Fibroblast of skin of right quadriceps (primary cell): ENCODE measurements at places on chromosomes 2 and 18.
A peak's percentile ranks its signal among the peaks of the same experiment; 100 is the strongest.

DNA sequence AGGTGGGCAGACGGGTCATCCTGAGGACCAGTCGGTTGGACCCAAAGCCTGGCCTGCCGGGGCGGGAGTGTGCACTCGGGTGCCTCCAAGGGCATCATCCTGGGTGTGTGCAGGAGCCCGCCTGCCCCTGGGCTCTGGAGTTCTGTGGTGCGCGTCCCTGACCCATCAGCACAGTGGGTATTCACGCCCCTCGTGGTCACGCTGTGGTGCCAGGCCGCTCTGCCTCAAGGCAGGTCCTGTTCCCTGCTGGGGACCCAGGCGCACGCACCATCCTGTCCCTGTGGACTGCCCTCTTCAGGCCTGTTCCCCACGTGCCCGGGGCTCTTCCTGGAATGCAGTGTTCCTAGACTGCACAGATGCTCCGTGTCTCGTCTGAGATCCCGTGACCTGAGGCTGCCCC is 14.3 kb upstream of the D2HGDH start:
- no peak for DNase-seq

DNA sequence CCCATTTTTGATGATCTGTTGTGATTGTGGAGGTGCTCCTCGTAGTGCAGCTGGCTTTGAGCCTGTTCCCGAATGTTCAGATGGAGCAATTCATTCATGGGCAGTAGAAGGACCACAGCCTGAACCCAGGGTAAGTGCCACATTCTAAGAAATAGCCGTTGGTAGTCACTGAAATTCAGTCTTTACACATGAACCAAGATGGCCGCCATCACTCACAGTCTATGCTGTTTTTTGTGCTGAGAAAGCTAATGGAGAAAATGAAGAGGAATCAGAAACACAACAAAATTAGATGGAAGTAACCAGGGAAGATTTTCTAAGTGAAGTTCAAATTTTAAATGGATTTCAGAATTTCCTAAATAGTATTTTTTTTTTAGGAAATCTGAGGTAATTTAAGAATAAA is 25.5 kb downstream of the DSG1 start:
- no peak for DNase-seq

- DNase-seq = no peak
Observed at GRCh38 chr2:239966853-239967552, 58.1 kb downstream of the NDUFA10 start.

GRCh38 chr2:49224426-49225010 is 70.2 kb upstream of the FSHR start:
- DNase-seq = no peak

- DNase-seq = no peak
Observed at GRCh38 chr18:70536370-70537062, 247.7 kb downstream of the SOCS6 start.

- DNase-seq = peak; percentile 58
Observed at GRCh38 chr2:157492189-157492773, 48.4 kb upstream of the CYTIP start.

DNA sequence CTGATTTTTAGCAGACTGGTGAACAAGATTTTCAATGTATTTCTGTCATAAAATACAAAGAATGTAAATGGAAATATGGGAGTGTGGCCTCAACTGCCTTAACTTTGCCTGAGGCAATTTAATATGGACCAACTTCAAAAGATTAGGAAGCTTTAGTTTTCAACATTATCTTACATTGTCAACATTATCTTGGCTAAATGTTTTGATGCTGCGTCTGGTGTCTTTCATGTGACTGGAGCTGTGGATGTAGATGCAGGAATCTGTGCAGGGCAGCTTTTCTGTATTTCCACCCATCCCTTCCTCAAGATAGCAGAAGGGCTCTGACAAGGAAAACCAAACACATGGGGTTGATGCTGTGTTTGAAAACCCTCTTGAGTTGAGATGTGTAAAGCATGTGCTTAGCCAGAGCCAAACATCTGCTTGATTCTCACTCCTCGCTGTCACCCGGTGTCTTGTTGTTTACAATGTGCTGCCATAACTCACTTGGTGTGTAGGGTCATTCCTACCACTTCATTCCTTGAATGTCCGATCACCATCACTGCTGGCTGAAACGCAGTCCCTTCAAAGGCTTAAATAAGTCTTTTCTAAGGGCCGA is 33.0 kb downstream of the COPS8 start:
- DNase-seq = no peak

GRCh38 chr2:176272870-176273459 is 3.7 kb downstream of the MTX2 start:
- DNase-seq = no peak

- DNase-seq = no peak
Observed at GRCh38 chr2:227163998-227164762, at the start of the genes COL4A3 and COL4A4. Gene COL4A3, plus strand, starts transcription at chr2:227164624. Its CDS starts 103 bp downstream, at chr2:227164727. Gene COL4A4, minus strand, starts transcription at chr2:227164205. Its CDS starts 16,722 bp downstream, at chr2:227147483.

DNA sequence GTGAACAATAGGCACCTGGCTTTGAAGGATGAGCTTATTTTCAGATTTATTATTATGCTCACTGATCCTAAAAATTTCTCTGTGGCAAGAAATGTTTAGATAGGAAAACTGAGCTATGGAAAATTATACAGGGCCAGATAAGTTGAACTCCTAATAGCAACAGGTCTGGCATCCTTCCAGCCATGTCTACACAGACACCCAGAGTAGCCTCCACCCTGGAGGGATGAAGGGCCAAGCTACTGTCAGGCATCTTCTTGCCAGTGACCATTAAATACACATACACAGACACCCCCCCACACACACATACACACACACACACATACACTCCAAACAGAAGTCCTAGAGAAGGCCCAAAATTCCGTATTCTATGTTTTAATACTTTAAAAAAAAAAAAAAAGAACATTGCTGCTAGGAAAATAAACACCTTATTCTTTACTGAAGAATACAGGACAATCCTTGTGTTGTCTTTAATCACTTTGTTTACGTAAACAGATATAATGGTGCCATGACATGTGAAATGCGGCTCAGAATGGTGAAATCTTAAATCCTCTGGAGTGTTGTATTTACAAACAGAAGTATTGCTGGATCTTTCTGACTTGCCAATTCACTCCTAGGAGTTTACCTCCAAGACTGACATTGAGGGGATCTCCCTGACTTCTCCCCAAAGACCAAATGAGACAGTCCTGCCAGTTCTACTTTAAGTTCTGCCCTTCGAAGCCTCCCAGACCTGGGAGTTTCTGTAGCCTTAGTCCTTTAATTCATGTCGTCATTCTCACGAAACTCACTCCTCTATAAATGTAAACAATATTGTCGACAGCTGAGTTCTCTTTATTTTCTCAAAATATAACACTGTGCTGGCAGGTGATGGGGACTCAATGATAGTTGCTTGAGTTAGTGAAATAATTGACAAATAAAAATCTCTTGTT is 163.1 kb downstream of the ANTXR1 start:
- DNase-seq = no peak

DNA sequence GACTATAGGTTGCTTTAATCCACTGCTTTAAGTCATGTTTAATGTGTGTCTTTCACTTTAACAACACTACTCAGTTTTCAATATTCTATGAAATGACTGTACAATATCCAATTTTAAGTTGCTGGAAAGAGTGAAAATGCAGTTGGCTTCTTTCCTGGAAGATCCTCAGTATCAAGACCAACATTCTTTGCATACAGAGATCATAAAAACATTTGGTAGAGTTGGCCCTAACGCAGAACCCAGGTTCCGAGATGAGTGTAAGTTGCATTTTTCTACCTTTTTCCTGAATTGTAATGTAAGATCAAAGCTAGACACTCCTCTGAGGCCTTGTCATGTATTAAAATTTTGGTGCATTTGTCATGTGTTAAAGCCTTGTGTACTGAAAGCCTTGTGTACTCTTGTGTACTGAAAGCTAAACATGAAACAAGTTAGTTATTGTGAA is 42.9 kb upstream of the TNFRSF11A start:
- DNase-seq = peak; percentile 84

GRCh38 chr18:35418610-35419009 is 41.5 kb upstream of the ZNF396 start:
- DNase-seq = no peak

- no peak for DNase-seq
Observed at GRCh38 chr2:29990129-29990528, 68.7 kb upstream of the ALK start.

- no peak for DNase-seq
Observed at GRCh38 chr2:65957454-65957853, 477.5 kb upstream of the MEIS1 start.

DNA sequence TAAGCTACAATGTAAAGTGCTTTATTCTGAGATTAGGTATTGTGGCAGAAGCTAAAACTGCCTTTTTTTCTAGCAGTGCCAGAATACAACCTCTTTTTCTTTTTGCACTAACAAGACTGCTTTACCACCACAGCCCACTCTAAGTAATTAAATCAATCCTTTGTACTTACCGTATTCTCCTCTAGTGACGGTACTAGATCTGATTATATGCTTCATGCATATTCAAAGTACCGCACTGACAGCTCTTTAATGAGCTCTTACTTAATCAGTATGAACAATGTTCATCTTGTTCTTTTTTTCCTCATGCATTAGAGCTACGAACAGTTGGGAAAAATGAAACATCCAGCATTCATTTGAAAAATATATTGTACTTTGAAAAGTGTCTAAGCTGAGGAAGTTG is 16.1 kb upstream of the OTX1 start:
- DNase-seq = no peak

- peak; percentile 50 for DNase-seq
Observed at GRCh38 chr2:157486596-157487270, 42.8 kb upstream of the CYTIP start.

DNA sequence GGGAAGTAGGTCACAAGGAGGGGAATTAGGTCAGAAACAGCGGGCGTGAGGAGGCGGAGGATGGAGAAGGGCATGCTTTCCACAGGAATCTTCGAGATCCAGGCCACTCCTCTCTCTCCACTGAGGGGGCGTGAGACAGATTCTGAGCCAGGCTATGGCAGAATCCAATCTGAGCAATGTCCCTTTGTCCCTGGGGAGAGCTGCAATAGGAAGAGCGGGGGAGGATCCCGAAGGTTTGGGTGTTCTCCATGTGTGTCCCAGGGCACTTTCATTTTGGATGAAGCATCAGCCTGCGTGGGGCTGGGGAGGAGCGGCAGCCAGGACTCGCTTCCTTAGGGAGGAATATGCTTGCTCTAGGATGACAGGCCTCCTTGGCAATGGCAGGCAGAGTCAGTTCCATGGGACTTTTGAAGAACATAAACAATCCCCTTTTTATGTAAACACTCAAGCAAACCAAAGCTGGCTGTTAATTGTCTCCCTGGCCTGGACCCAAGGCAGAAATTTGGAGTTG is 84.0 kb downstream of the LIPG start:
- DNase-seq = no peak

- no peak for DNase-seq
Observed at GRCh38 chr18:7072593-7072992, 45.0 kb downstream of the LAMA1 start.

DNA sequence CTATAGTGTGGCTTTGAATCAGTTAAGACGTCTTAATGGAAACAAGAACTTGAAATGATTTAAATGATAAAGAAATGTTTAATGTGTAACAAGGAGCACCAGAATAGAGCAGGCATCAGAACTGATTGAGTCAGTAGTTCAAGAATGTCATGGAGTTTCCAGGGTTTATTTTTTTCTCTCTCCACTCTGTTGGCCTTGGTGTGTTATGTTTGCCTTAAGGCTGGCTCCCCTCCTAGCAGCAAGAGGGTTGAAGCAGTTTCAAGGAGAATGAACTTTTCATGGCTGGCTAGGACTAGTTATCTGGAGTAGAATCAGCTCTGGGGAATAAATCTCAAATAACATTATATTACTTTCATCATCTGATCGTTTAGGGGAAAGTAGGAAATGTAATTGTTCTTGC is 13.4 kb upstream of the GLS start:
- DNase-seq = peak; percentile 84

GRCh38 chr2:70717431-70718038 is 50.5 kb downstream of the ADD2 start:
- DNase-seq = no peak

GRCh38 chr2:145728511-145728910 is 1208.6 kb upstream of the ZEB2 start:
- DNase-seq = no peak

- no peak for DNase-seq
Observed at GRCh38 chr2:240601061-240601830, 14.7 kb downstream of the CAPN10 start.

DNA sequence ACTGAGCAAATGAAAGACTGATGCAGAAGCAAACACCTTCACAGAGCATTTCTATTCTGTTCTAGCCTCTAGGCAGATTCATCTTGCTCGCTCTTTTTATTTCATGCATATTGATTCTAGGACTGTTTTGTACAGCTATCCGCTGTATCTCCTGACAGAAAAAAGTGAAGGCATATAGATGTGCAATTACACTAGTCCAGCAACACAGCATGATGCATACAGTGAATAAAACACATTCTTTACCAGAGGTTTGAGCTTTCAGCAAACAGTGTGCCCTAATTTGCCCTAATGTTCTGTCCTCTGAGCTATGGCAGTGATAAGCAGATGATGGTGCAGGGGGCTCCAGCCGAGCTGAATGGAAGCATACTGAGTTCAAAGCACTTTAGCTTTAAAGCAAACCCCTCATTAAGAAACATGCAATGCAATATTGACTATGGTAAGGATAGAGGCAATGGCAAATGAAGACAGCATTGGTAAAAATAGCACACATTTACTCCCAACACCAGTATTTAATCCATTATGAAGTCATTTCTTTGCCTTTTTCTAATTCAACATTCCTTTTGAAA is 141.2 kb upstream of the RGPD4 start:
- no peak for DNase-seq

- DNase-seq = no peak
Observed at GRCh38 chr2:129894616-129895015, 84.8 kb upstream of the RAB6C start.

DNA sequence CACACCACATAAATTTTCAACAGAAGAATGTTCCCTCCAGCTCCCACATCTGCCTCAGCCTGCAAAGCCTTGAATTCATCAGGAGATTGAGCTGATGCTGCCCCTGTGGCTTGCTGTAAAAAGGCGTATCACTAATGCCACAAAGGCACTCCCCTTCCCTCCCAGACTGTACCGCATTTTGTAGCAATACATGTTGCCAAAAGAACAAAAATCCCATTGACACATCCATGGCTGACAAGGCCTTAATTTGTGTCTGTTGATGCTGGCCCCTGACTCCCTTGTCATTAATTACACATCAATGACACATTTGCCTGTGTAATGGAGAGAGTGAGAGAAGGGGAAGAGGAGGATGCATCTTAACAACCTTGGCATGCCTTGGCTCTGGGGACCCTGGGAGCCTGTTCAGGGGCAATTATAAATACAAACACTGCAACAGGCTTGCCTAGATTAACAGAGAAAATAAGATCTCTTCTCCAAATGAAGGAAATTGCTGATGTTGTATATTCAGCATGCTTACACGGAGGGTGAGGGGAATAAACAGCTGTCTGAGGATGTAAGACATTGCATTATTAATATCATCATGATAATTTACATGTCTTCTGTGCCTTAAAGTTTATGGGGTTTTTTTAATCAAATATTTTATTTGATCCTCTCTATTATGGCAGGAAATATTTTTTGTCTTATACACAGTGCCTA is 264.0 kb downstream of the SUCLG1 start:
- DNase-seq = no peak
